ENCODE measurements at places on chromosomes 2 and 18.

DNA sequence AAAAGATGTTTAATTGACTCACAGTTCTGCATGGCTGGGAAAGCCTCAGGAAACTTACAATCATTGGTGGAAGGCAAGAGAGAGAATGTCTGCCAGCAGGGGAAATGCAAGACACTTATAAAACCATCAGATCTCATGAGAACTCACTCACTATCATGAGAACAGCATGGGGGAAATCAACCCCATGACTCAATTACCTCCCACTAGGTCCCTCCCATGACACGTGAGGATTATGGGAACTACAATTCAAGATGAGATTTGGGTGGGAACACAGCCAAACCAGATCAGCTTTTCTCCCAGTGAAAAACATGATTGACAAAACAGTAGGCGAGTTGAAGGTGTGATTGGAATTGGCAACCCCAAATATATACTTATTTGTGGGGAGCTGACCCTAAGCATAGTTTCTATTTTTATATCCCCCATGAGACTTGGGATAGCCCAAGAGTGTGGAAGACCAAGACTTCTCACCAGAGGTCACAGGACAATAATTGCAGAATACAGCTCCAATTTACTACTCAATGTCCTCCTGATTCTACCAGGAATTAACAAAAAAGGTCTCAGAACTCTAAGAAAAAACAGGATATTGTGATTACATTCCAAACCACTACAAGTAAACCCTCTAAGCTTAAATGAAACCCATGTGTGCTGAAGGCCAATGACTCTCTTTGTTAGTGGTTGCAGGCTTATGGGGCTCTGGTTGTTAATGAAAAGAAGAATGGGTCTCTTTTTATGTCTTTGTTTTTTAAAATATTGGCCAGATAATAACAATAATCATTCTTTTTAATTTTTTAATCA is 96.1 kb upstream of the PIK3C3 start:
- DNase-seq, result no peak

- DNase-seq, result no peak
These were observed 99.9 kb downstream of the CPO start for GRCh38 chr2:207039225-207039624.

- no peak for DNase-seq
These were observed 11.6 kb downstream of the ASB18 start for GRCh38 chr2:236252602-236253001.

DNA sequence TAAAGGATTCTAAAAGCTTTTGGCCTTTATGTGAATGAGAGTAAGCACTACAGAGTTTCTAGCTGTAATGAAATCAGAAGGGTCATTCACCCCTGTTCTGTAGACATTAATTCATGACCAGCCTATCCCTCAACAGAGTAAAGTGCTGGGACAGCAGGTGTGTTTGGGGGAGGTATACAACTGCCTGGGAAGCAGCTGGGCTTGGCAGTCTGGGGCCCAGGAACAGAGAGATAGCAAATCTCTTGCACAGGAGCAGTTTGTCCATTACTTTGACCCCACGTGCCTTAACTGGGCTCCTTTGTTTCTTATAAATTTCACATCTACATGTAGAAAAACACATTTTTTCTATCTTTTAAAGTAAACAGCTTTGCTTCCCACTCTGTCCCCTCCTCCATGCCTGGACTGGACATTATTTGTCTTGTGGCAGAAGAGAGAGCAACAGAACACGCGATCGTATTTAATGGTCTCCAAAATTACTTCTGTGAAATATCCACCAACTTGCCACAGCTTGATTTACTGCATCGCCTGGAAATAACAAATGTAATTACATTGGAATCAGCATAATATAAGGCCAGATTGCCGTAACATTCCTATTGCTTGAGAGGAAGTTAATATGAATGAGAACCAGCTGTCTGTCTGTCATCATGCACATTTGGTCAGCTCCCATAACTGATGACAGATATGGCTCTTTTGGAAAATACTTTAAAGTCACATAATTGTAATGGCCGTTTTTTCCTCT is 263.8 kb downstream of the RBM43 start:
- DNase-seq, result no peak

DNA sequence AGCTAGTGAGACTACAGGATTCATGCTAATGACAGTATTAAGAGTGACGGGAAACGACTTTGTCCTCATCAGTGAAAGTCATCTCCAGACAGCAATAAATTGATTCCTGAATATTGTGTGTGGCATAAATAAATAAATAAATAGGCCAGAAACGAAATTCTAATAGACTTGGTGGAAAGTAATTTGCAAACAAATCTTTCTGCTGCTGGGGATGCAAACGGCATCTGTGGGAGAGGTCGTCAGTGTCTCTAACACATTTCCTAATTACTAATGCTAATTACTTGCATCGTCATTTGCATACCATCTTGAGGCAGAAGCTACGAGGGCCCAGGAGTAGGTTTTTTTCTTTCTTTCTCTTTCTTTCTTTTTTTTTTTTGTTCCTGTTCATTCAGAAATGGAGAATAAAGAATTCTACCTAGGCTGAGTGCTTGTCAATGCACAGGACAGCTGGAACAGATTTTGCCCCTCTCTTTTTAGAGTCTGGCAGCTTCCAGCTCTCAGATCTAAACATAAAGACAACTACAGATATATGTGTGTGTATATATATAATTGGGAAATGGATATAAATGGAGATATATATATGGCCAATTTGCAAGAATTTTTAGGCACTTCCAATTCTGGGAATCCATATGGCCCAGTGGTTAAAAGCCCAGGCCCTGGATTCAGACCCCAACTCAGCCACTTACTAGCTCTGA is 75.1 kb downstream of the SPP2 start:
- no peak for DNase-seq

GRCh38 chr18:5729983-5730699 is 165.2 kb downstream of the TMEM200C start:
- DNase-seq, result no peak
